KBM-7 (cell line): ENCODE measurements at places on chromosomes 1 and 21.

DNA sequence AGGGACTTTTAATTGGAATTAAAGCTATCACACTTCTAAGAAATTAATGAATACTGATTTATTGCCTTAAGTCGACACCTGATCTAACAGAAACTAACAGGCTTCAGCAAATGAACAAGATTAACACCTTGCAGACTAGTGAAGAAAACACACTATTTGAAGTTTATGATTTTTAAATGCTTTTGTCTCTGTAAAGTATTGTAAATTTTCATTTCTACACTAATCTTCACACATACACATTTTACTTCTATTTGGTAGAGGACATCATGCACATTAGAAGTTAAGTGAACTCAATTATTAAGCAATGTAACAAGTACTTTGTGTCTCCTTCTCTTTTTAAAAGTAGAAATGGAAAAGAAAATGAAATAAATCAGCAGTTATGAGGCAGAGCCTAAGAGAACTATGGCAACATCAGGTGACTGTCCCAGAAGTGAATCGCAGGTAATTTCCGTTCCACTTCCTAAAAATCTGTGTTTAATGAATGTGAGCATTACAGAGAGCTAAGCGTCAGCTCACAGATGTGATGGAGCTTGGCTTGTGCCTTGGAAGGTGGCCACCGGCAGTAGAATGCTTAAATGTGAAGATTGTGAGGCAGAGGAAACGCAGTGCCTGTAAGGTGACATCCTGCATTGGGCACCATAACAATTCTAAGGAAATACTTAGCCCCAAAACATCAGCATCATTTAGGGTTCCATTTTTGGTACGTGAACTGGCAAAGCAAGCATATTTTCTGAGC is 1.2 kb downstream of the PRMT2 start:
- no peak for DNase-seq

DNA sequence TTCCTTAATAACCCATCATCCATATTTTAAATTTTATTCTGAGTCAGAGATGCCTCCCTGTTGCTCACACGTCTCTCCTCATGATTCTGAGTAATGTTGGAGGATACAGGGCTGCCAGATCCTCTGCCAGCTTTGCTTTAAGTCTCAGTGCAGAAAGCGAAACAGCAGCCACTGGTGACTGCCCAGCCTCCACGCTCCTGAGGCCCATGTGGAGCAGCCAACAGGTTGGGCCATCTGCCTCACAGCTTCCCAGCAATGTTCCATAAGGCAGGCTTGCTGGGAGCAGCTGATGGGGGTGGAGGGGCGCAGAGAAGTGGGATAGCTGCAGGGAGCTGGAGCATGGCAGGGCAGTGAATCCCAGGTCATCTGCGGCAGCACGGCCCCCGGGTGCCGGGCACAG is 104.2 kb downstream of the IGSF21 start:
- no peak for DNase-seq

DNA sequence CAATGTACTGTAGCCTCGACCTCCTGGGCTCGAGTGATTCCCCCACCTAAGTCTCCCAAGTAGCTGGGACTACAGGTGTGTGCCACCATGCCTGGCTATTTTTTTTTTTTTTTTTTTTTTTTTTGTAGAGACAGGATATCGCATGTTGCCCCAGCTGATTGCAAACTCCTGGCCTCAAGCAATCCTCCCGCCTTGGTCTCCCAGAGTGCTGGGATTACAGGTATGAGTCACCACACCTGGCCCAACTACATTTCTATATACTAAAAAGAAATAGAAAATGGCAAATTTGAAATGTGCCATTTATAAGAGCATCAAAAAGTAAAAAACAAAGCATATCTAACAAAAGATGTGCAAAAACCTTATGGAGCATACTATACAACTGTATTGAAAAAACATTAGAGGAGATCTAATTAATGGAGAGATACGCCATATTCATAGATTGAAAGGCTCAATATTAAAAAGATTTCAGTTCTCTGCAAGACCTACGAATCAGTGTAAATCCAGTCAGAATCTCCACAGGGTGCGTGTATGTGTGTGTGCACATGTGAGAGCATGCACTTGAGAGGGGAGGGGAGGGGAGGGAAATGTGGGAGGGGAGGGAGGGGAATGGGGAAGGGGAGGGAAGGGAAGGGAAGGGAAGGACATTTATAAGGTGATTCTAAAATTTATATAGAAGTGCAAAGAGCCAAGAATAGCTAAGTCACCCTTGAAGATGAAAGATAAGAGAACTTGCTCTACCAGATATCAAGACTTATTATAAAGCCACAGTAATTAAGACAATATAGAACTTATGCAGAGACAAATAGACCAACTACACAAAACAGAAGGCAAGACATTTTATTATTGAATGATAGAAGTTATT is 15.5 kb upstream of the PADI4 start:
- no peak for DNase-seq

DNA sequence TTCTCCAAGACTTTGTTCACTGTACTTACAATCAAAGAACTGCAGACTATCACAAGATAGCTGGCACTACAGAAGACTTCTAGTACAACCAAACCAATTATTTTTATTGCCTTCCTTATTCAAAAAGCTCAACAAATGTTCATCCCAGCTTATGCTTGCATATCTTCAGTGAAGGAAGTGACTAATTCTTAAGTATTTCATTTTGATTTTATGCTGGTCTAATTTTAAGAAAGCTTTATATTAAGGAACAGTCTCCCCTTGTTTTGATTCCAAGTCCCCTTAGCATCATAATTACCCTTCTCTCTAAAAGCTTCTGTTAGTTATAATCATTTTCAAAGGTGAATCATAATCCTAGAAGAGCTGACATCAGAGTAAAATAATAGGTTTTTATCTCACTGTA is 132.9 kb downstream of the LRRIQ3 start:
- no peak for DNase-seq

DNA sequence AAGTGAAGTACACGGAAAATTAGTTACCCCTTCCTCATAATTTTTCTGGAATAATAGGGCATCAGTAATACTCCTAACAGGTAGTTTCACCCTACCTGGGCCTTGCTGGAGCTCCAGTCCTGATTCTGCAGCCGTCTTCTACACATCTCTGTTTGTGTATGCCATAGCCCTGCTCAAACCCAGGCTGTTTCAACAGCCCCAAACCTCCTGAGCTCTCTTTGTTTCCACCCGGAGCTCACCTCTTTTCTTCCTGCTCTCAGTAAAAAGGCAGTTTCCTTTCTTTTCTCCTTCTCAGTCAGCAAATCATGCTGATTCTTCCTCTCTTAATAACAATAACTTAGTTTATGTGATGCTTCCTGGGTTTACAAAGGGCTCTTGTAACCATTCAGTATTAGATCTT is 355.1 kb upstream of the RUNX1 start:
- DNase-seq, result no peak

GRCh38 chr1:198201956-198202784 is 45.4 kb downstream of the NEK7 start:
- no peak for DNase-seq

DNA sequence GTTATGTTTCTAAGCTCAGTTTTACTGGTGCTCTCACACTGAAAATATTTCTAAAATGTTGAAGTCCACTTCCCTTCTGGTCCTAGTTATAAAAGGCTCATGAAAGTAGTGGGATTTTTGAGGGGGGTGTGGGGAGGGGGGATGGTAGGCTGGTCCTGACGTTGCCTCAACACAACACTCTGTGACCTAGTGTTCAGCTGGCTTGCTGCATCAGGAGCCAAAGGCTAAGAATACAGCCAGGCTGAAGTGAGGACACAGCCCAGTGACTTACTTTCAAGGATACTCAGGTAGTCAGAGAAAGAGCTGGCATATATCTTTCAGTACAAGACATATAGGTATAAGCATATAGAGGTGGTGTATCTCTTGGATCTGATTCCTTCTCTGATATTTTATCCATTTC is 151.9 kb upstream of the C8B start:
- no peak for DNase-seq

DNA sequence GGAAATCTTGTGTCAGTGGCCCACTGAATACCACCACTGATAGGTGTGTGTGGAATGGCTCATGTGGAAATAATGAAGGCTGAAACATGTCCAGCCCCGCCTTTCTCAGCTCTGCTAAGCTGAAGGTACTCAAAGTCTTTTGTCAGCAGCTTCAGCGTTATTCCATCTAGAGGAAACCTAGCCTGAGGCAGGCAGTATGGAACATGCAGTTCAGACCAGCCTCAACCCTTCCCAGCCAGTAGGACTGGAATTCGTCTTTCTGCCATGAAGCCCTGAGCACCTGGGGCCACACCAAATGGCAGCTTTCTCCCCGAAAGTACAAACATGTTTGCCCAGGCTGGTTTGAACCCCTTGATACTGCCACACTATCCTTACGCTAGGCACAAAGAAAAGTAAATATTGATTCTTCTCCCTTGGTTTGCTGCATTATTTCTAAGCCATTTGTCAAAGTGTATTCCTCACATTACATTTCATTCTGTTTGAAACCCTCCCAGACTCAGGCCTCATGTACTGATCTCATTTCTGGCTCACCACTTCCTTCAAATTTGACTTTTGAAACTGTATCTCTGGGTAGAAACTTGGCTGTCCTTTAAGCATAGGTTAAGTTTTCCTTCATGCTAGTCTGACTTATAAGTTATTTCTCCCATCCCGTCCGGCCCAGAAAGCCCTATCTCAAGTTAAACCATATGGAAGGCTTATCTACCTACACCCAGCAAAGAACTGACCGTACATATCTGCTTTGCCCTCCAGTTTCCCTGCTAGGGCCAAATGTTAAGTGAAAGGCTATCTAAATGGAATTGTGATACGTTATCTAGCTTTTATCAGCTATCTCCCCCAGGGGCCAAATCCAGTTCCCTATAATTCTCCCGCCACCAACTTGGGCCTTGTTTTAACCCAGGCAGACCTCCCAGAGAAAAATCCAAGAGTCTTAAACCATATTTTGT is 45.7 kb upstream of the HOOK1 start:
- DNase-seq, result no peak

- DNase-seq, result no peak
Observed at GRCh38 chr1:178713259-178713658, 11.8 kb upstream of the RALGPS2 start.

- DNase-seq, result no peak
Observed at GRCh38 chr1:153217212-153217611, at the start of gene PRR9. Gene PRR9 (plus strand): TSS chr1:153217584. CDS start chr1:153218145, 561 bp downstream.

GRCh38 chr1:27772932-27773825 is at the start of gene STX12:
Gene STX12 (plus strand): TSS chr1:27773219. CDS start chr1:27773308, 89 bp downstream.
- DNase-seq, result peak; percentile 99

DNA sequence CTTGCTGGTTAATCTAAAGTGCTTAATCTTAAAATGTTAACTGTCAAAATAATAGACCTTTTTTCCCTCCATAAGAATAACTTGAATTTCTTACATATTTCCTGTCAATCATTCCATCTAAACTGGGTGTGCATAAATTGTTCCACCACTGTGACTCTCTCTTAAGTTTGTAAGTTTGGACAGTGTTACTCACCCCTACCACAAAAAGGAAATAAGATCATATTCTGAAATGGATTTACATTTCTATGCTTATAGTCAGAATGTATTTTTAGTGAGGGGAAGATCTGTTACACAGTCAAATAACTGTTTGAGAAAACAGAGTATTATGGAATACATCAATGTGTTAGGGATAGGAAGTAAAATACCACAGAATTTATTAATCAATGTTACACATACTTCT is 109.6 kb upstream of the DPYD start:
- no peak for DNase-seq

- DNase-seq, result no peak
Observed at GRCh38 chr1:54798206-54798605, 2.9 kb downstream of the TTC22 start.

DNA sequence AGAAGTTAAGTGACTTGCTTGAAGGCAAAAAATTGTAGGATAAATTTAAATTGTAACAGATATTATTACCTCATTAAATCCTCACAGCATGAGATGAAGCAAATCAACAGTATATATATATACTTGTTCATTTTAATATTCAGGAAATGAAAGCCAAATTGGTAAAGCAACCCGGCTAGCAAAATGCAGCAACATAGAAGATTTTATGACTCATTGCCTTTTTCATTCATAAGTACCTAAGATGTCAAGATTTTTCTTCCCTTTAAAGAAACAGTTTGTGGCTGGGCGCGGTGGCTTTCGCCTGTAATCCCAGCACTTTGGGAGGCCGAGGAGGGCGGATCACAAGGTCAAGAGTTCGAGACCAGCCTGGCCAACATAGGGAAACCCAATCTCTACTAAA is 190.5 kb upstream of the NRIP1 start:
- no peak for DNase-seq

DNA sequence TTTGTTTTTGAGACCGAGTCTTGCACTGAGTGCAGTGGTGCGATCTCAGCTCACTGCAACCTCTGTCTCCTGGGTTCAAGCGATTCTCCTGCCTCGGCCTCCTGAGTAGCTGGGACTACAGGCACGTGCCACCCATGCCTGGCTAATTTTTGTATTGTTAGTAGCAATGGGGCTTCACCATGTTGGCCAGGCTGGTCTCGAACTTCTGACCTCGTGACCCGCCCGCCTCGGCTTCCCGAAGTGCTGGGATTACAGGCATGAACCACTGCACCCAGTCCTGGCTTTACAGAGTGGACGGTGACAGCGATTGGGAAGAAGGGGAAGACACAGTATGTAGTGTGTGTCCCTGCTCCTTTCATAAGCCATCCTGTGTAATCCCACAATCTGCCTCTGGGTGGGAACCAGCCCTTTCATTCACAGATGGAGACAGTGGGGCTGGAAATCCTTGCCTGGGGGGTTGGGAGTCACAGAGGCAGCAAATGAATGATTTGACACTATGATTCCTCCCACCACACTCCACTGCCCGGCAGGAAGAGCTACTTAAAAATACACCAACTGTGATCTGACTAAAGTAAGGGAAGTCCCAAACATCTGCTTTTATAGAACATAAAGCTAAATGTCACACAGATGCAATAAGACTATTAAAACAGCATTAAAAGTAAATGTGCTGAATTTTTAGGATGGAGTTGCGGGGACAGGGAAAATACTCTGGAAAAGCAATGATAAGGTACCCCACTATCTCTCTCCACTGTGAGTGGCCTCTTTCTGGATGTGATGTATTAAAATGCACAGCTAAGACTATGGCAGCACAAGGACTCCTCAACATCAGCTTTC is 4.5 kb downstream of the PARP1 start:
- DNase-seq, result peak; percentile 84

GRCh38 chr1:109396871-109397580 is 692 bp downstream of the SORT1 start:
- no peak for DNase-seq

- peak; percentile 34 for DNase-seq
Observed at GRCh38 chr1:228378873-228379460, 27.7 kb downstream of the TRIM11 start.

DNA sequence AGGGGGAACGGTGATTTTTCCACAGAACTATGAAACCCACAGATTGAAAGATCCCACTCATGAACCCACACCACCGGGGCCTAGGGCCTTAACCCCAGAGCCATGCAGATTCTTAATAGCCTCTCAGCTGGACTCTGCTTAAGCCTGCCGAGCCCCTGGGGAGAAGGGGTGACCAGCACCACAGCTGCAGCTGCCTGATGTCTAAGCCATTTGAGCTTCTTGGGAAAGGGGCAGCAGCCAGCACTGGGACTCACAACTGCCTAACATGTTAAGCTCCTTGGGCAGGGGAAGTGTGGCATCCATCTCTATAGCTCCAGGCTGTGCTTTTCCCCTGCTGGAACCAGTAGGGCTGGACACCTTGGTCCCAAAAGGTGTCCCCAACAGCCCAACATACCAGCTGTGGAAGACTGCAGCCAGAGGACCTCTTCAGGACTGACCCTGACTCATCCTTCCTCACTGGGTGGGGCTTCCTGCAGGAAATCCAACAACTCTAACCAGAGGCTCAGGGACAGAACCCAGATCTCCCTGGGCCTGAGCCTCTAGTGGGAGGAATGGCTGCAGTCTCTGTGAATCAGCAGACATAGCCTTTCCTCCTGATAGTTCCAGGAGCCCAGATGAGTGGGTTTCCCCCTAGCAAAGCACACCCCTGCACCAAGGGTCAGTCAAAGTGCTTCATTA is 34.6 kb upstream of the FMO3 start:
- DNase-seq, result no peak

GRCh38 chr1:51583532-51583931 is 33.4 kb upstream of the OSBPL9 start:
- DNase-seq, result no peak
